ENCODE measurements at places on chromosomes 16 and 17.
A peak's percentile ranks its signal among the peaks of the same experiment; 100 is the strongest.

GRCh38 chr16:74051-74746, 1.8 kb upstream of the RHBDF1 start:
- no peak for DNase-seq

GRCh38 chr16:57688487-57688986, 6.1 kb upstream of the DRC7 start:
- DNase-seq, result no peak

DNA sequence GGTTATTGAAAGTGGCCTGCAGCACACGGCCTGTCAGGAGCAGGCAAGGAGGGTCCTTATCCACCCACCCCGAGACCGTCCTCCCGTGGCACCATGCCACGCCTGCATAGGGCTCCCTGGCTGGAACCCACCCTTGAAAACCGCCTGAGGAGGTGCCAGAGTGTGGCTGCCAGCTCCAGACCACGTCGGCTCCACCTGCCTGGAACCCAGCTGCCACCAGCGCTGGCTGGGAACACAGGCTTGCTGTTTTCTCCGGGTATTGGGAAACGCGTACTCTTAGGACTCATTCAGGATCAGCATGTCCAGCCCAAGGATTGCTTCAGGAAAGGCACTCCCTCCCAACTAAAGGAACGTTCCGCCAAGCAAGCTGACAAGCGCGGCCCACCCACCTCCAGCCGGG, 6.7 kb downstream of the ARL16 start:
- DNase-seq, result no peak

- no peak for DNase-seq
These were observed 108.0 kb upstream of the TBX2 start for GRCh38 chr17:61291451-61292285.

- no peak for DNase-seq
These were observed 30.8 kb downstream of the MPRIP start for GRCh38 chr17:17073030-17073564.

DNA sequence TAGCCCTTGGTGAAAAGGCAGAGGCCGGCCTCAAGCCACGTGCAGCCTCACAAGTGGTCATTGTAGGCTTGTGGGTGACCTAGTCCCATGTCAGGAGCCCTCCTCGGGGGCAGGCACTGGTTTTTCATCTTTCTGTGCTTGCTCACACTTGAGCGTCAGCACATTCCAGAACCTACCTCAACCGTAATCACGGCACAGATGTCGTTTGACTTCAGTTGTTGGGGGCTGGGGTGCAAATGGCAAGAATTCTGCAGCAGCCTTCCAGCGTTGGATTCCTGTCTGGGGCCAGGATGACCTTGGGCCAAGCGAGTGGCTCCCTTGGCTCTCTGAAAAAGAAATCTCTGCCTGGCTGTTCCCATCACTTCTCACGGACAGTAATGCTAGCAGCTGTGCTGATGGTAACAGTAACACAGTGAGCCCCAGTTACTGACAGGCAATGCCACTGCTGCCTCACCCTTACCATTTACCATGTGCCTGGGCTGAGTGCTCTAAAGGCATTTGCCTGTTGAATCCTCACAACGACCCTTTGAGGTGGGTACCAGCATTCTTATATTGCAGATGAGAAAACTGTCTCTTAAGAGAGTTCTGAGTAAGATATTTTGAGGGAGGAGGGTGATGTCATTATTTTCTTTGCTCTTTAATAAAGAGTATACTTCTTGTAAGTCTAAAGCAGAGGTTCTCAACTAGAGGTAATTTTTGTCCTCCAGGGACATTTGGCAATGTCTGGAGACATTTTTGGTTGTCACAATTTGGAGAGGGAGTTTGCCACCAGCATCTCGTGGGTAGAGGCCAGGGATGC, 46.5 kb downstream of the KSR1 start:
- DNase-seq, result no peak

GRCh38 chr17:51461578-51462004, 201.2 kb downstream of the UTP18 start:
- peak; percentile 44 for DNase-seq

DNA sequence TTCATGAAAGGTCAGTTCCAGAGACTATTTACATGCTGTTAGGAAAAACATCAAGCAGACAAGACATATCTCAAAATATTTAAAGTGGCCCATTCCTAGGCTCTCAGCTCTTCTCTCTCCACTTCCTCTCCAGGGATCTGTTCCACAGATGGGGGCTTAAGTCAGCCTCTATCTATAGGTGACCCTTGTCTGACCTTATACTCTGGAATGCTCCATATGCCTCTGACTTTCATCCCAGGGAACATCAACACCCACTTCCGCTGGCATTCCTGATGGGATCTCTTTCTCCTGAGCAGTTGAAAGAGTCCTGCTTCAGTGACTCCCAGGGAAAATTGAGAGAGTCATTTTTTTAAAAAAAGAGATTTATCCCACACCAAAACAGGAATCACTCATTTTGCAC, 11.5 kb upstream of the WIPI1 start:
- DNase-seq, result no peak

GRCh38 chr16:75559564-75560372, 3.7 kb upstream of the TMEM231 start:
- no peak for DNase-seq

DNA sequence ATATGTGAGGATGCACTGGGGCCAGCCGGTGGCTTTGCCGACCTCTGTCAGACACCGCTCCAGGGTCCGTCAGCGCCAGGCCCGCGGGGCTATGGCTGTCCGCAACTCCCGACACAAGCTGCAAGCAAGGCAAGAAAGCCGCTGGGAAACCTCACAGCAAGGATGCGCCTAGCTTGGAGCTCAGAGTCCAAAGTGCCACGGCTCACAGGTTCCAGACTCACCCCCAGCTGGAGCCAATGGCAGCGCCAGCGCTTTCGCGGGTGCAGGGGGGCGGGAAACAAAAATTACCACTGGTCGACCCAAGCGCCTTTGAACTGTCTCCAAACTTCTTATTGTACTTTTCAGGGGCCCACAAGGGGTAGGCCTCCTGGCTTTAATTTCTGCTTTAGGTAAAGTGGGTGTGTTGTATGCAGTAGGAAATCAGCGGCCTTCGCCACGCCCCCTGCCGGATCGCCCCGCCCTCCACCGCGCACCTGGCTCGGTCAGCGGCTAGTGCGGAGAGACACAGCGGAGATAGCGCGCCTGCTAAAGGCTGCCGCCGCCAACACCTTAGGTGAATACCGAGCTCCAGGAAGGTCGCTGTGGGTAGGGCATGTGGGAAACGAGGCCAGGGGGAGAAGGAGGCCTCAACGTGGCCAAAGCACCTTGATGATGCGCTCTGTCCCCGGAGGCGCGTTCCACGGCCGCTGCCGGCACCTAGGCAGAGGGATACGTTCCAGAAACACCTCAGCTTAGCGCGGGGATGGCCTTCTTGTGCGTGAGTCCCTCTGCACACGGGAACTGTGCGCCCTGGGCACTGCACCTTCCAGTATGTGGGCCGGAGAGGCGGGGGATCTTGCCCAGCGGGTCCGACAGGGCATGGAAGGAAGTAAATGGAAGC, 61.0 kb upstream of the RBL2 start:
- DNase-seq, result peak; percentile 82

- DNase-seq, result no peak
These were observed 105.9 kb downstream of the METRNL start for GRCh38 chr17:83185023-83186002.

- DNase-seq, result no peak
These were observed 11.8 kb upstream of the PEMT start for GRCh38 chr17:17603178-17603894.

DNA sequence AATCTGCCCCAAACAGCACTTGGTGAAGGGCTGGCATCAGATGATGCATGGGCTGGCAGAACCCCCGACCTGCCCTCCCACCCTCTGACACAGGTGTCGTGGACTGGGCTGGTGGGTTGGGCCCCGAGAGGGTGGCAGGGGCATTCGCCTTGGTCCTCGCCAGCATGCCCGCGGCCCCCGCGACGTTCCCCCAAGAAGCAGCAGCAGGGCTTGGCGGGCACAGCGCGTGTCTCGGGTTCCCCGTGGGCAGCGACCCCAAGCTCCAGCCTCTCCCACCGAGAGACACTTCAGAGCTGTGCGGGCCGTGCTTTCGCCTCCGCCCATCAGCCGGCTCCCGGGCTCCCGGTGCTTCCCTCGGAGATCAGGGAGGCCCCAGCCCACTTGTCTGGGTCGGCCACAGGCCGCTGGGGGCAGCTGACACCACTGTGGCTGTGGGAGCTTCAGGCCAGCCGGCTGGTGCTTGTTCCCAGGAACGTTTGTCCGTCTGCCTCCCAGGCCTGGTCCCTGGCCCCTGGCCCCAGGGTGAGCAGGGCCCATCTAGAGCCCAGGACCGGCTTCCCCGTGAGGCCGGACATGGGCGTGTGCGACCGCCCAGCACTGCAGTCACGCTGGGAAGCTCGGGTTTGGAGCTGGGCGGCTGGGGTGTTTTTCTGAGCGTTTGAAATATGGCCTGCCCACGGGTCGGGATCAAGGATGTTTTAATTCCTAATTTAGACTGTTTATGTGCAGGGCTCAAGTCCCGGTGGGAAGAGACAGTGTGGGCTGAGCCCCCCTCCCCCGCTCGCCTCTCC, 16.6 kb downstream of the CACNA1H start:
- no peak for DNase-seq

DNA sequence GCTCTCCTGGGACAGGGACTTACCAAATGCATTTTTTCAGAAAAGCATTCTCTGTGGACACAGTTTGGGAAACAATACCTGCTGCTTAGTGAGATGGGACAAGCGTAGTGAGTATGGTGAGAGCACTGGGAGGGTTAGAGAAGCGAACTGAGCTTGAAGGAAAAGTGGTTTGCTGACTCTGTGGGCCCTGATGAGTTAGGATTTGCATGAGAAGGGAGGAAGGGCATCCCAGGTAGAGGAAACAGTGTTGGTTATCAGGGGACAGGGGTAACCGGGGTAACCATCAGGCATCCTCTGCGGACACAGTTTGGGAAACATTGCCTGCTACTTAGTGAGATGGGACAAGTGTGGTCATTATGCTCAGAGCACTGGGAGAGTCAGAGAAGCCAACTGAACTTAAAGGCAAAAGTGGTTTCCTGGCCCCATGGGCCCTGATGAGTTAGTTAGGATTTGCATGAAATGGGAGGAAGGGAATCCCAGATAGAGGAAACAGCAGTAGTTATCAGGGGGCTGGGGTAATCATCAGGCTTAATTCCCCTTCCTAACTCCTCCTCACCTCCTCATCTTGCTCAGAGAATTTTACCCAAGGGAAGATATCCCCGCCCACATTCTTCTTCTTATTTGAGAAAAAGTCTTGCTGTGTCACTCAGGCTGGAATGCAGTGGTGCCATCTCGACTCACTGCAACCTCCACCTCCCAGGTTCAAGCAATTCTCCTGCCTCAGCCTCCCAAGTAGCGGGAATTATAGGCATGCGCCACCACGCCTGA, 319.3 kb downstream of the RBFOX1 start:
- no peak for DNase-seq

- DNase-seq, result no peak
These were observed 1.4 kb upstream of the CACNA1G start for GRCh38 chr17:50558941-50559614.

DNA sequence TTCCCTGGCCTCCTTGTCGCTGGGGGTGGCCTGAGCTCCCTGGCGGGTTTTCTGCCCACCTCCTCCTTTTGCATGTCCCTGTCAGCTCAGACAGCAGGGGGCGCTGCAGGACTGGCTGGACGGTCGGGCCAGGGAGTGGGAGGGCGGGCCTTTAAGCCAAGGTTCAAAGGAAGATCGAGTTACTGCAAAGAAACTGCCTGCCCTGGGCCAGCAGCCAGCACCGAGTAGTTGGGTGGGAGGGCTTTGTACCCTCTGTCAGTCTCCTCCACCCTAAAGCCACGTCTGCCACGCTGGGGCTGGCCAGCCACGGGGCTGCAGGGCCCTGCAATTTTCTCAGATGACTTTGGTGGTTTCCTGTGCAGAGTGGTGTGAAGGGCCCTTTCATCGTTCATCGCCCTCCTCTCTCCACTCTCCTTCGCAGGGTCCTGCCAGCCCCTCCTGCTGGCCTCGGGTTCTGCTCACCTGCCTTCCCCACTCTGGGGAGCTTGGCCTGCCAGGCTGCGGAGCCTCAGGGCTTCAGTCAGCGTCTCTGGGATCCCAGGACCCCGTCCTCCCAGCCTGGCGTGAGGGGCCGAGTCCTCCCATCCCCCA, 12.3 kb downstream of the GPR142 start:
- peak; percentile 86 for DNase-seq

GRCh38 chr17:951325-952132, 28.0 kb downstream of the NXN start:
- no peak for DNase-seq

GRCh38 chr17:27319541-27320221, 25.8 kb downstream of the WSB1 start:
- DNase-seq, result no peak

GRCh38 chr16:35186045-35186759, 1726.8 kb downstream of the TP53TG3F start:
- DNase-seq, result no peak

- no peak for DNase-seq
These were observed 9.8 kb downstream of the GNGT2 start for GRCh38 chr17:49200423-49201083.

GRCh38 chr17:1490643-1491442, 1.6 kb downstream of the MYO1C start:
- peak; percentile 53 for DNase-seq

DNA sequence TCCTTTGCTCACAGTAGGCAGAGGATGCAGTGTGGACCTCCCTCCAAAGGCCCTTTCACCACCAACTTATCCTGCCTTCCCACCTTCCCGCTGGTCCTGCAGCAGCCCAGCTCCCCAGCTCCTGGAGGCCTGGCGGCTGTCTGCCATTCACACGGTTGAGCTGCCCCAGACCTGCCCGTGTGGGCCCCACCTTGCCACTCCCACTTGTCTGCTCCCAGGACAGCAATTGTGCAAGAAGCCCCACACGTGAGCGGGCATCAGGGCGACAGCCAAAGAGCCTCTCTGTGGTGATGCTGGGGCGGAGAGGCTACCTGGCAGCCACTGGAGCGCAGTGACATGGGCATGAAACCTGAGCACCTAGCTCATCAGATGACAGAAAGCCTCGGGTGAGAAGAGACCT, 248.6 kb upstream of the MAF start:
- DNase-seq, result no peak

- no peak for DNase-seq
These were observed 15.7 kb downstream of the PDILT start for GRCh38 chr16:20388854-20389253.

DNA sequence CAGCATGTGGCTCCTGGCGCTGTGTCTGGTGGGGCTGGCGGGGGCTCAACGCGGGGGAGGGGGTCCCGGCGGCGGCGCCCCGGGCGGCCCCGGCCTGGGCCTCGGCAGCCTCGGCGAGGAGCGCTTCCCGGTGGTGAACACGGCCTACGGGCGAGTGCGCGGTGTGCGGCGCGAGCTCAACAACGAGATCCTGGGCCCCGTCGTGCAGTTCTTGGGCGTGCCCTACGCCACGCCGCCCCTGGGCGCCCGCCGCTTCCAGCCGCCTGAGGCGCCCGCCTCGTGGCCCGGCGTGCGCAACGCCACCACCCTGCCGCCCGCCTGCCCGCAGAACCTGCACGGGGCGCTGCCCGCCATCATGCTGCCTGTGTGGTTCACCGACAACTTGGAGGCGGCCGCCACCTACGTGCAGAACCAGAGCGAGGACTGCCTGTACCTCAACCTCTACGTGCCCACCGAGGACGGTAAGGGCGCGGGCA, 645 bp downstream of the NLGN2 start:
- peak; percentile 30 for DNase-seq

GRCh38 chr16:8634991-8635736, 13.7 kb downstream of the METTL22 start:
- no peak for DNase-seq
